Activated T-cell treated with anti-CD3 and anti-CD28 coated beads for 1 hour (primary cell): ENCODE measurements at places on chromosomes 12 and 14.

GRCh38 chr12:121252712-121253345 lies 42.9 kb downstream of the P2RX4 start:
- DNase-seq = no peak

GRCh38 chr14:72024043-72024407 lies 91.8 kb downstream of the RGS6 start:
- no peak for DNase-seq

DNA sequence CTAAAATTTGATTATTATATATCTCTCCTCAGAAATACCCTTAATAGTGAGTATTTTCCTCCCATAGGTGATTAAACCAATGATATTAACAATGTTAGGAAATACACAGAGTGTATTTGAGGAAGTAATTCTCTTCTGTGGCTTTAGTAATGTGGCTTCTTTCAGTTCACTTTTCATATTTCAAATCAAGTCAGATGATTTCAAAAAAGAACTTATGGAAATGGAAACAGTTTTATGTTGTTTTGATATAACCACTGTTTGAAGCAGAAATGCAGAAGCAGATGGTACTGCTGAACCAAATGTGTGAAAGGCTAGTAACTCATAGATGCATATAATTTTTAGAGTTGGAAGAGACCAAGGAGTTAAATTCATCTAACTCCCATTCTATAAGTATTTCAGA lies 1.9 kb upstream of the GPR33 start:
- DNase-seq = no peak

GRCh38 chr12:4287325-4288211 lies 14.0 kb downstream of the CCND2 start:
- DNase-seq = no peak

DNA sequence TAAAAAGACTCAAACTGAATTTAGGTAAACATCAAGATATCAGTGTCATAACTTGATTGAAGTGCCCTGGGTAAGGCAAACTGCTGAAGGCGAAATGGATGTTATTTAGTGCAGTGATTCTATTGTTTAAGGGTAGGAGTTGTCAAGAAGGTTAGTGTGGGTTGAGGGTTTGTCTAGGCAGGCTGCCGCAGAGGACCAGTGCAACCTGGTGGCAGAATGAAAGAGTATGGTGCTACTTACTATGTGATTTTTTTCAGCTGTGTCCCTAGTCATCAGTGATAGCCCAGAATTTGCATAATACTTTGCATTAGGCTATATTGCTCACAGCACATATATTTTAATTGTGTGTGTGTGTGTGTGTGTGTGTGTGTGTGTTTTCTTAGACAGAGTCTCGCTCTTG lies 1127.0 kb downstream of the GALC start:
- no peak for DNase-seq

- no peak for DNase-seq
Observed at GRCh38 chr12:91009319-91009950, 4.7 kb upstream of the EPYC start.

- DNase-seq = no peak
Observed at GRCh38 chr12:108822497-108823205, 34.7 kb downstream of the SSH1 start.

- DNase-seq = no peak
Observed at GRCh38 chr12:12745576-12746211, 28.5 kb downstream of the CDKN1B start.

DNA sequence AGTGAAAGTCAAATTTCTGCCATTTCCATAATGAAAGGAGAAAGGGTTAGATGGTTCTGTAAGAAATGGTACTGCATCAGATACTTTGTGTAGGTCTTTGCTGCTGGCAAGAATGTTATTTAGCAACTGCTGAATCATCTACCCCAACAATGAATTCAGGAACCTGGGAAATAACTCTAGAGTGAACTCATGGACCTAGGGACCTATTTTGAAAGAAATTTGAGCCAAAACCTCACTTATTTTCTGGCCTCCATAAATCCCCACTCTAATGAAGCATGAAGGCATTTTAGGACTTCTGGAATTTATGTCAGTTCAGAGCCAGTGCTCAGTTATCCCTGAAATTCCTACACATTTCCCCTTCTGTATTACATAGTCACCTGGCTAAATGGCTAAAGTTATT lies 50.9 kb upstream of the CPNE8 start:
- DNase-seq = no peak

GRCh38 chr12:129552996-129553750 lies 350.7 kb downstream of the TMEM132D start:
- DNase-seq = no peak

DNA sequence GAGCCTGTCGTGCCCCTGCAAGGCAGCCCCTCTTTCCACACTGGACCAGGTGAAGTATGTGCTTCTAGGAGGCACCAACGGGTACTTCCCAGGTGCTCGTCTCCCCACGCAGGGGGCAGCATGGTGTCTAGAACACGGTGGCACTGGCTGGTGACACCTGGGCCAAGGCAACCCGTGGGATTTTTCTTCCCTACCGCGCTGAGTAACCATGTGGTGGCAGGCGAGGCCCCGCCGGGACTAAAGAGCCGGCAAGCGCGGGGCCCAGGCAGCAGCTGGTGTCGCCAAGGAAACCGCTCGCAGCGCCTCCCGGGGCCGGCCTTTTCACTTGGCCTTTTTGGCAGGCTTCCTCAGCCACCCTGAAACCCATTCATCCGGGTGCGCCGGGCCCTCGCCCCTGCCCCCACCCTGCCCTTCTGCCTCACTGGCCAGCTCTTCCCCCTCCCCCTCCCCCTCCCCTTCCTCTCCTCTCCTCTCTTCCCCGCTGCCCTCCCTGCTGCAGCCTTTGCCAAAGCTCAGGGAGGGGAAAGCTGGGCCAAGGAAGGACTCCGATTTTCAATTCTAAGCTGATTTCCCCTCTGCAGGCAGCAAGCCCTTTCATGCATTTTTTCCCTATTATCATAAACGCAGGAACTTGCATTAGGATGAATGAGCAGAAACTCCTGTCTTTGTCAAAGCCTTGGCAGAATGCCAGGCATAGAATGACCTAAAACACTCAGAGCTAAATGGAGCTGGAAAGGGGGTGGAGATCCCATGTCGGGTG lies 81.2 kb downstream of the IRF2BPL start:
- DNase-seq = peak; percentile 66

- DNase-seq = no peak
Observed at GRCh38 chr14:69081271-69081670, 71.6 kb downstream of the DCAF5 start.
